ENCODE measurements at places on chromosomes 11 and 22.

DNA sequence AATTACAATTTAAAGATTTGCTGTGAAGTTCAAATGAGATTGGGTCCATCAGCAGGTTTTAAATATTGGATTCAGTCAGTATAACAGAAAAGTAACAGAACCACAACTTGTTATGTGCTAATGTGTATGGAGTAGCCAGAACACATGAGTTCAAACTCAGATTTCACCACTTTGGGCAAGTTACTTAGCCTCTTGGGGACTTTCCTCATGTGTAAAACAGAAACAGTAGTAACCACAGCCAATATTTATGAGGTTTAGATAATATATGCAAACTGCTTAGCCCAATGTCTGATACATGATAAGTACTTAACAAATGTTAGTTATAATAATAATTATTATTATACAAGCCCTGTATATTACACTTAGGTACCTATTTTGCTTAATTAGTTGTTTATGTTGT lies 21.8 kb upstream of the SLC5A12 start:
- DNase-seq, result no peak

GRCh38 chr11:85088286-85088685 lies 538.9 kb downstream of the DLG2 start:
- DNase-seq, result no peak

DNA sequence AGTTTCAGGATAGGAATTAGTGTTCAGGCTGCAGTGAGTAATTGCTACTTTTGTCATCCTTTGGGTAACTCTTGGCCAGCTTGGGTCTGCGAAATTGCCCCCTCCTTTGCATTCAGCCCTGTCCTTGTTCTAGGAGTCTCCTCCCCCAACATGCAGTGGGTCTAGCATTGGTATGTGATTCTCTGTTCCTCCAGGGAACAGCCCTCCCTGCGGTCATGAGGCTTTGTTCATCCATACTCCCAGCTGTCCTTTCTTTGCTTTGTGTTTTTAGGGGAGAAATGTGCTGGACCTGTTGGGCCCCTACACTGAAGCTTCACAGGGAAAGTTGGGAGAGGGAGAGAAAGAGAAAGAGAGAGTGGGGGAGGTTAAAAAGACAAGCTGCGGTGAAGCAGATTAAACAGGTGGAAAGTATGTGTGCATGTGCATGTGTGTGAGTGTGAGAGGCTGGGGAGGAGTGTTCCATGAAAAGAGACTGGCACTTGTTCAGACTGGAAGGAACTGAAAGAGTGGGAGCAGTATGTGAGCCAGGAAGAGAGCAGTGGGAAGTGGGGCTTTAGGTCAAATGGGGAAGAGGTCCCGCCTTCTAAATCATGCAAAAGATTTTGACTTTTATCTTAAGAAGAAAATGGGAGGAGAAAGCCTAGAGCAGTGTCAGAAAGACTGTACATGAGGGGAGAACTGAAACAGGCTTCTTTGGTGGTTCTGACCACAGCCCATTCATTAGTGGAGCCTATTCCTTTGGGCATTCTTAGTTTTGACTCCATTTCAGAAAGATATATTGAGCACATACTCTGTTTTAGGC lies 17.9 kb upstream of the SESN3 start:
- DNase-seq, result no peak

GRCh38 chr11:33696931-33697638 lies 3.5 kb downstream of the C11orf91 start:
- DNase-seq, result no peak

- no peak for DNase-seq
These were observed 21.6 kb downstream of the ARVCF start for GRCh38 chr22:19994851-19995610.

DNA sequence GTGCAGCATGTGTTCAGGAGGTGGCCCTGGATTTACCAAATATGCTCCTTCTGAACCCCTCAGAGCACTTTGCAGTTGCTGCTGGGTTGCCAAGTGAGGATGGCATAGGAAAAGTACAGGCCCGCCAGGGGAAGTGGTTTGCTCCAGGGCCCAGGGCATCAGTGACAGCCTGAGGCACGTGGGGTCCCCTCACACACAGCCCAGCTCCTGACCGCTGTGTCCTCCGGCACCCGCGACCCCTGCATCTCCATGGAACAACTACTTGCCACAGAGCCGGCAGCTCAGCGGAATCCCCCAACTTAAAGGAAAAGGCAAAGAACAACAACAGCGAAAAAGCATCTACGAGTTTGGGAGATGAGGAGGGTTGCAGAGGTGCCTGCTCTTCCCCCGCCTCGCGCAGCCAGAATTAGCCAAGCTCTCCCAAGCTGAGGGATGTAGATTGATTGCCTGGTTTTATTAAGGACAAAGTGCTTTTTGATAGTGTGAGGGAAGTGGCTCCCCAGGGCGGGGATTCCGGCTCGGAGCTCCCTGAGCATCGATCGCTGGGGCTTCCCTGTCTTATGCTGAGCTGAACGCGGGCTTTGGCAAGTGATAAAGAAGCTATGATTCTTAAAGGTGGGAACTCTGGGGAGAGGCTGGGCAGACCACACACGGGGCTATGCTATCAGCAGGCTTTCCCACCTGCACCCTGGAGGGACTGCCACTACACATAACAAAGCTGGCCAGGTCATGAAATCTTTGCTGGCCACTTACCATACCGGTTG lies 174.5 kb downstream of the CEP164 start:
- no peak for DNase-seq

GRCh38 chr11:40162901-40163883 lies 1296.3 kb downstream of the LRRC4C start:
- DNase-seq, result no peak

- no peak for DNase-seq
These were observed 2.7 kb downstream of the PLXNB2 start for GRCh38 chr22:50304528-50305392.

GRCh38 chr11:84264066-84264465 lies 977.9 kb upstream of the CCDC90B start:
- DNase-seq, result no peak

DNA sequence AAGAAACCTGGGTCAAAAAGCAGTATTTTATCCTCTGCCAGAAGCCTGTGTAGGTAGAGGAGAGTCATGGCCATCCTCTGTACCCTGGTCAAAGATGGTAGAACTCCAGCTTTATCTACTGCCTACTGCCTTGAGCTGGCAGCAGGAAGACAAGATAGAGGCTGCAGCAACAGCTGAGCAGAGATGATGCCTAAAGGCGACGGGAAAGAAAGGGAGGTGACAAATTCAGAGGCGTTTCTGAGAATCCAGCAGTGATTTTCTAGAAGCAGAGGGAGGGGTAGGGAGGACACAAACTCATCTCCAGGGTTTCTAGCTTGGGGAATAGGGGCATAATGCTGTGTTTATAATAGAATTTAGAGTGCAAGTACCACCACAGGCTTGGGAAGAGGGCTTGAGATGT lies 15.5 kb upstream of the C1QTNF4 start:
- no peak for DNase-seq

GRCh38 chr22:22856364-22856763 lies 31.3 kb upstream of the IGLL5 start:
- DNase-seq, result no peak

DNA sequence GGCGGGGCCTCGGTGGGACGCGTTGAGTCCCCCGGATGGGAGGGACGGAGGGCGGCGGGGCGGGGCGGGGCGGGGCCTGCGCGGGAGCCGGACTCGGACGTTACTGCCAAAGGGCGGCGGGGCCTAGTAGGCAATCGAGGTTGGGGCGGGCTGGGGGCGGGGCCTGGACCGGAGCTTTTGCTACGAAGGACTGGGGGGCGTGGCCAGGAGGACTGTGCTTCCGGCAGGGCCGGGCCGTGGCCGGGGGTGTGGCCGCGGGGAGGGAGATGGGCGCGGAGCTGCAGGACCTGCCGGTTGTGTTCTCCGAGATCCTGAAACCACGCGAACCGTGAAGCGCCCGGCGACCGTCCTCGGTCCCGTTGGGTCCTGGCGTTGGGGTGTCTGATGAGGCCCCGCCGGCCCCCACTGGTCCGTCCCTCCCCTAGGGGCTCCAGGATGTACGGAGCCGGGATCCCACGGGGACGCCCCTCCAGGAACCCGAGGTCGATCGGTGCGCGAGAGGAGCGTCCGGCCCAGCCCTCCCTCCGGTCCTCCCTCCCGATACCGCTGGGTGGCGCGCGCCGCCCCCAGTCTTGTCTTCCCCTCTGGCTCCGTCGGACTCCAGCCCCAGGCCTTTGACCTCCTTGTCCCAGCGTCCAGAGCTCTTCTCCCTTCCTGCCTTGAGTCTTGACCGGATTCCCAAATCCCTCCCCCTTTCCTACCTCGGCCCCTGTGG lies 648 bp upstream of the NUDT8 start:
- peak; percentile 79 for DNase-seq

- DNase-seq, result no peak
These were observed 70.1 kb upstream of the TTLL12 start for GRCh38 chr22:43256976-43257545.

DNA sequence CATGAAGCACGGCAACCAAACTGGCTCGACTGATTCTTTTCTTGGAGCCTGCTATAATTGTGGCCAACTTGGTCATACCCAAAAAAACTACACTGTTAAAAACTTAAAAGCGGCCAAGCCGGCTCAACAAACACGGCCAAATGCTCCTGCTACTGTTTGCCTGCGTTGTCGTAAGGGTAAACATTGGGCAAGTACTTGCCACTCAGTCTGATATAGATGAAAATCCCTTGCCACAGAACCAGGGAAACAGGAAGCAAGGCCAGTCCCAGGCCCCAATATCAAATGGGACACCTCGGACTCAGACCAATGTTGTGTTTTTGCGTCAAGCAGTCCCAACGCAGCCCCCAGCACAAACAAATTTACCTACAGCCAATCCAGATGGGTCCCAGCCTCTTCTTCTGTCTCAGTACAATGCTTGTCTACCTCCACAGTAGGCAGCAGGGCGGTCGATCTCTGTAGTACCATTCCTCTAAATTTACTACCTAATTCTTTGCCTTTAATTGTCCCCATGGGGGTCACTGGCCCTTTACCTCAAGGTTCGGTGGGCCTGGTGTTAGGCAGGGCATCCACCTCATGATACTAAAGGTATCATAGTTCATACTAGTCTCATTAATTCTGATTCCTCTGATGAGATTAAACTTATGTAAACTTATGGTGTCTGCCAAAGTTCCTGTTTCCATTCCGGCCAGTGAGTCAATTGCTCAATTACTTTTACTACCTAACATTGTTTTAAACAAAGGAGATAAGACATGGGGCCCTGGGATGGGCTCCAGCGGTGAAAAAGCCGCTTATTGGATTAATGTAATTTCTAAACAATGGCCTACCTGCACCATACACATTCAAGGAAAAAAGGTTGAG lies 3.7 kb upstream of the COMT start:
- DNase-seq, result no peak

DNA sequence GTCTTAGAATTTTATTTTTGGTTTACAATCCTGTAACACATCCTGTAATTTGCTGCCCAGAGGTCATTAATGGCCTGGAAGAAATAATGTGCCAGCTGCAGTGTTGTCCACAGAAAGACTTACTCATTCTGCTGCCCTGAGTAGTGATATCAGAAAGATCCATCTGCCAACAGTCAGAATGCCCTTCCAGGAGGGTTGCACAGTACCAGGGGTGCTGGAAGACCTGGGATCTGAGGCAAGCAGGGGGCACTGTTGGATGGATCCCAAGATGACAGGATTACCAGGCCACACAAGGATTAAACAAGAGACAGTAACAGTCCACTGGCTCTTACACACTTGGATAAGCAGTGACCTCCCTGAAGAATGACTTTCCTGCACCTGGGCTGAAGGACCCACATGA lies 93.8 kb upstream of the TOP3B start:
- DNase-seq, result no peak
